T-helper 17 cell (primary cell): ENCODE measurements at places on chromosomes 2 and 18. TPM values are rescaled to one million over a fixed set of nuclear protein-coding genes. Genes with fewer than 3 reads are reported as not detected.
A peak's percentile ranks its signal among the peaks of the same experiment; 100 is the strongest.

DNA sequence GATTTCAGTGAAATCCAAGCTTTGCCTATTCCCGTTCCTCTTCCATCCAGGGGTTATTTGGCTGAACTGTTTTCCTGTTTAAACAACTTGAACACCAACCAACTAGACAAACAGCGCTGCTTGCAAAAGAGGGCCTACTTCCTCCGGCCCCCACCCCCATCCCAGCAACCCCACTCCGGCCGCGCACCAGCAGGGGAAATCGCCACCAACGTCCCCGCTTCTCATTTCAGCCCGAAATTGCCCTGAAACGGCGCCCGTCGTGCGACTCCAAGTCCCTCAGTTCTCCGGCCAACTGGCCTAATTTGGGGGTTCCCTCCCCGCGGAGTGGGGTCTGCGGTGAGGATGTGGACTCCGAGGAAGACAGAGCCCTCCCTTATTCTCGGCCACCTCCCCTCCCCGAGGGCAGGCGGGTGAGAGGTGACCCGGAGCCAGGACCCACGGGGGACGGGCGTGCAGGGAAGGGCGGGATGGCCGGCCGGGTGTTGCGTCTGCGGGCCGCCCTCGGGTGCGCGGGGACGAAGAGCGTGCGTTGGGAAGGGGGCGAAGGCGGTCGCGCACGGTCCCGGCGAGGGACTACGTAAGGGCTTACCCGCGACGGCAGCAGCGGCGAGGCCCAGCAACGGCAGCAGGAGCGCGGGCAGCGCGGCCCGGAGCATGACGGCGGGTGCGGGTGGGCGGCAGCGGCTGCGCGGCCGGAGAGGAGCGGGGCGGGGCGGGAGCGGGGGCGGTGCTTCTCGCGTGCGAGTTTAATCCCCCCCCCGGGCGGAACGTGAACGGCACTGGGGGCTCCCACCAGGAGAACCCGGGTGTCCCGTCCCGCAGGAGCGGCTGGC is at the start of gene CD302:
CD302 (minus strand) TSS at position 666 of the 833 bp plus-strand sequence; CDS start at position 656, 10 bp downstream.
- H3K36me3 ChIP-seq: peaks cover 7% of the 10 kb centered on the region
- peaks cover 16% of the 10 kb centered on the region for H3K27me3 ChIP-seq
- H3K27ac ChIP-seq: peak within 1 kb of the TSS; percentile 29
- DNase-seq: peak; percentile 12
- H3K4me1 ChIP-seq: peaks cover 10% of the 10 kb centered on the region
- H3K4me3 ChIP-seq: peak within 1 kb of the TSS; percentile 81

- DNase-seq: no peak
- peaks cover 3% of the 10 kb centered on the region for H3K36me3 ChIP-seq
- peak overlapping the region; percentile 77 for H3K27ac ChIP-seq
- H3K4me1 ChIP-seq: peaks cover 10% of the 10 kb centered on the region
Observed at GRCh38 chr18:58578835-58579560, 49.9 kb downstream of the ALPK2 start.

DNA sequence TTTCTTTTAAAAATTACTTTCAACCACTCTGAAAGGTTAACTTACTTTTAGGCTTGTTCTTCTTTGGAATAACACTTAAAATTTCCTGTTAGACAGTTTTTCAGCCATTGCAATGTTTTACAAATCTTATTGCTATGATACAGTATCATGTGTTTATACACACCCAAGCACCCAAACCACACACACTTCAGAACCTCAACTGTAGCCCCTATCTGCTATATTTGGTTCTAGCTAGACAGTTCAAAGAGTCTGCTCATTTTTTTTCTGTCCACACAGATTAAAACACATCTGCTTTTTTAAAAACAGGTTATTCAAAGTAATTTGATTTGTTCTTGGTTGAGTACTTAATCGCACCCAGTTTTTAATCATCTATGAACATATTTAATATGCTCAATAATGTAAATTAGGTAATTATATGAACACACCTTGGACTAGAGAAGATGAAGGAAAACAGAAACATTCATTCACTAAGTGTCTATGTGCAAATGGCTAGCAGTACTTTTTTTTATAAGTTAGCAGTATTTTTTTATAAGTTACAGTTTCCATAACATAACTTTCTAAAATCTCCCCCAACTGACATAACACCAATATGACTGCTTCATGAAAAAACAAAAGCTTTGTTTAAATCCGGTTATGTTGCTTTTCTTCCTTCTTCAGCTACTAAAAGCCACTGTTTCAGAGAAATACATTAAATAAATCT is 17.6 kb downstream of the FBXO11 start:
- no peak for DNase-seq
- peak overlapping the region; percentile 89 for H3K27ac ChIP-seq
- peaks cover 3% of the 10 kb centered on the region for H3K36me3 ChIP-seq
- H3K4me1 ChIP-seq: peaks cover 42% of the 10 kb centered on the region

- no peak for DNase-seq
- H3K27ac ChIP-seq: no peak overlapping the region
- H3K36me3 ChIP-seq: no peaks in the 10 kb centered on the region
- H3K4me1 ChIP-seq: peaks cover 2% of the 10 kb centered on the region
- H3K27me3 ChIP-seq: no peaks in the 10 kb centered on the region
Observed at GRCh38 chr2:205217004-205217403, 465.3 kb upstream of the NRP2 start.

DNA sequence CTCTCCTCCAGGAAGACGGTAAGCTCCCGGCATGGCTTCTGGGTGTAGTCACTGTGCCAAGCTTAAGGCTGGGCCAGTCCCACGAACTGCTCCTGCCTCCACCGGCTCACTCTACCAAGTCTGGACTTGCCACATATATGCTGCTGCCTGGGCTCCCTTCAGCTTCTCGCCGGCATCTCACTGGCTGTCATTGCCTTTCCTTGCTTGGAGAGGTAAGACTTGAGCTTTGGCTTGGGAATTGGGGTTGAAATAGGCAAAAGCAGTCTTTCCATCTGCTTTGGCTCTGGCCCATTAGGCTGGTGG is 481.0 kb downstream of the TGIF1 start:
- H3K4me3 ChIP-seq: no peak overlapping the region
- H3K36me3 ChIP-seq: no peaks in the 10 kb centered on the region
- no peak overlapping the region for H3K27ac ChIP-seq
- H3K4me1 ChIP-seq: no peaks in the 10 kb centered on the region

DNA sequence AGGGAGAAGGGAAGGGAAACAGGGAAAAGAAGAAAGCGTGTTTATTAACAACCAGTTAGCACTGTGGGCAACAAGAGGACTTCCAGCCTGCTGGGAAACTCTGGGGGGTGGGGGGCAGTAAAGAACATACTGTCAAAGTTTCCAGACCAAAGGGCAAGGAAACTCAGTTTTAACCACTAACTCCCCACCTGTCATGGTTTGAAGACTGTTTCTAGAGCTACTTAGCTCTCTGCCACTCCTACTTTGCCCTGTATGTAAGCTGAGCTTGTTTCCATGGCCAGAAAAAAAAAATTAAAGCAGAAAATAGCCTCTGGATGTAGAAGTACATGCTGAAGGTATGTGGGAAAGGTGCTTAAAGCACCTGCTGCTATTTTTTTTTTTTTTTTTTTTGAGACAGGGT is 11.0 kb upstream of the PTPN2 start:
- peaks cover 12% of the 10 kb centered on the region for H3K27me3 ChIP-seq
- H3K4me1 ChIP-seq: peaks cover 6% of the 10 kb centered on the region
- no peak overlapping the region for H3K4me3 ChIP-seq
- no peak overlapping the region for H3K27ac ChIP-seq
- no peak for DNase-seq

- H3K27ac ChIP-seq: no peak overlapping the region
- H3K4me1 ChIP-seq: peaks cover 2% of the 10 kb centered on the region
- H3K4me3 ChIP-seq: no peak overlapping the region
- peaks cover 29% of the 10 kb centered on the region for H3K27me3 ChIP-seq
- H3K36me3 ChIP-seq: no peaks in the 10 kb centered on the region
Observed at GRCh38 chr2:207226243-207226642, 60.5 kb upstream of the KLF7 start.

DNA sequence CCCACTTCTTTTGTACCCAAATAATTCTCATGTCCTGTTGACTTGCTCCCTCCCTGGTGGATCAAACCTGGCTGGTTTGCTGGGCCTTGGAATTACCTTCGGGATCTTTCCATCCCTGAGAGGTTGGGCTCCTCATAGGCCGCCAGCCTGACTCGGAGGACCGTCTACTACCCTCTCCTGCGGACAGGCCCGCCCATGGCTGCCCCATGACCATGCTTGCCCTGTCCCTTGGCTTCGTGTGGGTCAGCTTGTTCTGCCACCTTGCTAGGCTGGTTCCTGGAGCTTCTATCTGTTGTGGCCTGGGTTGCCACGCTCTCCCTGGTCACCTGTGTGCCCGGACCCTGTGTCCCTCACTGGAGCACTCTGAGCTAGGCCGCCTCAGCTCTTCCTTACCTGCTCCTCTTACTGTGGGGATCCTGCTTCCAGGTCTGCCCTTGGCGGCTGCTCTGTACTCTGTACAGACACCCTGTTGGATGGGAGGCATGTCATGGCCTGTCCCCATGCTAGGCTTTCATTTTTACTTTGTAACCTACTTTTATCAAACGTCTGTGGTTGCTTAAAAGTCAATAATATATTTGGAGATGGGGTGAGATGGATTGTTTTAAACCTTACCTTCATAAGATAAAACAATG is 29.7 kb upstream of the FHL2 start:
- H3K27me3 ChIP-seq: peaks cover 32% of the 10 kb centered on the region
- H3K4me1 ChIP-seq: peaks cover 16% of the 10 kb centered on the region
- peaks cover 2% of the 10 kb centered on the region for H3K36me3 ChIP-seq
- H3K4me3 ChIP-seq: no peak overlapping the region
- no peak overlapping the region for H3K27ac ChIP-seq

DNA sequence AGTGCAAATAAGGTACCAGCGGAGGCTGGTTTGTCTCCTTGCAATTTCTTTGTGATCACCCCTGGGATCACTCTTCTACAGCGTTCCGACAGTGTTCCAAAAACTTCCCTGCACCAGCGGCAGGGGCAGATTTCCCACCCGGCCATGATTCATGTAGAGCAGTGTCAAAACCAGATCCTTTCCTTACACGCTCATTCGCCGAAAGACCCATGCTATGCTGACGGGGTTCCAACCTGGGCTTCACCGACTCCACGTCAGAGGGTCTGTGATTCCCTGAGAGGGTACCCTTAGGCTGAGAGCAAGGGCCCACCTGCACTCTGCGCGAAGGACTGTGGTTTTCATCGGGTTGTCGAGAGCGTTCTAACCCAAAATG is 423 bp upstream of the TTC27 start:
- H3K4me1 ChIP-seq: peaks cover 23% of the 10 kb centered on the region
- peak overlapping the region; percentile 95 for H3K27ac ChIP-seq
- H3K36me3 ChIP-seq: peaks cover 7% of the 10 kb centered on the region
- DNase-seq: peak; percentile 4
- H3K27me3 ChIP-seq: no peaks in the 10 kb centered on the region
- H3K4me3 ChIP-seq: peak overlapping the region; percentile 94

DNA sequence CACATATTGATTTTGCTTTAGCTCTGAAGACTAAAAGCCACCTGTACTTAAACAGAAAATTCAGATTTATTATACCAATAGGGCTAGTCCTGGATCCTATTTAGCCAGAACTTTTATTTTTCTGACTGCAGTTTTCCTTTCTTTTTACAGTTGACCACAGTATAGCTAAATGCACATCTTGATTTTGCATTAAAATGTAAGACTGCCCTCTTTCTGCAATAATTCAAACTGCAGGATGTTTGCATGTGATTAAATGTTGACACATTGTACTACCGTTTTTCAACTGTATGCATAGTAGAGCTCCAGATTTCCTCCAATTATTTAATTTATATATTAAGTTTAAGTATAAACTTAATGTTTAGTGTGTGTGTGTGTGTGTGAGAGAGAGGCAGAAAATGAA is 1262.9 kb downstream of the SUCLG1 start:
- H3K36me3 ChIP-seq: no peaks in the 10 kb centered on the region
- DNase-seq: no peak
- no peak overlapping the region for H3K4me3 ChIP-seq

Gene PKP4
- total RNA-seq: 26.6 TPM

Gene CFAP210
- 3.7 TPM for total RNA-seq

Gene LTBP1
- total RNA-seq: 33.8 TPM

Gene SLC5A7
- total RNA-seq: not detected

Gene DYSF
- 0.34 TPM for total RNA-seq

Gene REG1B
- total RNA-seq: not detected
